ENCODE measurements at places on chromosomes 13 and 19.
A peak's percentile ranks its signal among the peaks of the same experiment; 100 is the strongest.

DNA sequence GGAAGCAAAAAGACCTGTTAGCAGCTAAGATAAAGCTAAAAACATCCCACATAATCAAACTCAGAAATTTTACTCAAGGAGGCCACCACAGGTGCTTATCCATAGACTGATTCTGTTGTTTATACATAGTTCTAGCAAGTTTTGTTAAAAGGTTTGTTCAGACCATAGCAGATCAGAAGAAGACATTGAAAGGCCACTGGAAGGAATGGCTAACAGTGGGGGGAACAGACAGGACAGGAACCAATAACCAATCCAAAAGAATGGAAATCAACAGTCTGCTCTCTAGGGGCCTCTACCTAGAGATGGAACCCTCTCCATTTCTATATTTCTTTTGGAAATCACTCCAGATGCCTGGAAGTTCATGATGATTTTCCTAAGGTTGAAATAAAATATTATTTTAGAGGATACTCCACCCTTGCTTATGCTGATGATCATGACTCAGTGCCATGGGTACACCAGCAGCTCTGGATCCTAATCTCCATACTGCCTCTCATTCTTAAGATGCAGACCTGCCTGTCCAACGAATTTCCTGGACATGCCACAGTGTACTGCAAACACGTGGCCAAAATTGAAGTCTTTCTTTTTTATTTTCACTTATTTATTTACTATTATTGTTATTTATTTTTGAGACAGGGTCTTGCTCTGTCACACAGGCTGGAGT is 260.0 kb downstream of the MYO16 start:
- no peak for DNase-seq

DNA sequence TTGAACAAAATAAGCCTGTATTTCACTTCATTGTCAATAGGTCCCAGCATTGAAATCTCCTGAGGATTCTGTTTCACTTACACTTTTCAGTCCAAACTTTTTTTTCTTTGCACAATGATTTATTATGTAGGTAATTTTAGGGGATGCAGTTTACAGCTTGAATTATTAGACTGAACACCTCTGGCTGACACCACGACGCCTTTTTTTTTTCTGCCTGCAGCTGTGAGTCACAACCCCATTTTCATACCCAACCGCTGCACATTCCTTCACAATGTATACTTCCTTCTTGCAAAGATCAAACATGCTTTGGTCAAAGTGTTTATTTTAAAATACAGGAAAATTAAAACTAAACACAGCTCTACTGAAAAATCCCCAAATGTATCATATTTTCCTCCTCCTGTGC is 11.4 kb downstream of the ZIC2 start:
- no peak for DNase-seq

DNA sequence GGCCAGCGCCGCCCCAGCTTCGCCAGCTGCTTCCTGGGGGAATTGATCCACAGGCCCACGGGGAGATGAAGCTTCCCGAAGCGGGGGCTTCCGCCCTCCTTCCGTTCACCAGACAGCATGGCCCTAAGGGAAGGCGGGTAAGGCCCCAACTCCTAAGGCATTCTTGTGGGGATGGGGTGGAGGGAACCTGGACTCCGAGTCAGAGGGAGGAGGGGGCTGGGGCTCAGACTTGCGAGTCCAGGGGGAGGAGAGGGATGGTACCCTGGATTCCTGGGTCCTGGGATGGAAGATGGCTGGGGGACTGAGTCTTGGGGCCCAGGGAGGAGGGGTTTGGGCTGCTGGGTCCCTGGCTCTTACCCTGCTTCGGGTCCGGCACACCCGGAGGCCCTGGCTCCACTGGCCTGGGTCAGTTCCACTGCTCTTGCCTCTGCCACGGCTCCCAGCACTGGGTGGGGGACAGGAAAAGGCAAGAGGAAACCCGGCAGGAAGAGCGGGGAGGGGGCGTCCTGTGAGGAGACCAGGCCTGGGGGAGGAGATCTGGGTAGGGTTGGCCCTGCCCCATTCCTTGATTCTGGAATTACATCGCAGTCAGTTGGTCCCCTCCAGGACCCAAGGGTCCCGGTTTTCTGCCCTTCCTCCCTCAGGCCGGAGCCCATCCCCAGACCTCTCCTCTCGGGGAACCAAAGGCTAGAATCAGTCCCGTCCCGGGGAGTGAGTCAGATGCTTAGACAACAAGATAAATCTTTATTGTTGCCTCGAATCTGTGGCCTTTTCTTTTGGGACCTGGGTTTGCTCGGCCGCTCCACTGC is at the start of gene RASIP1:
TSS of gene RASIP1 (minus strand) at position 447 of the 809 bp plus-strand sequence. CDS start at position 119, 328 bp downstream.
- DNase-seq, result no peak

- DNase-seq, result no peak
Observed at GRCh38 chr13:64417581-64417980, 2812.6 kb downstream of the PCDH9 start.

DNA sequence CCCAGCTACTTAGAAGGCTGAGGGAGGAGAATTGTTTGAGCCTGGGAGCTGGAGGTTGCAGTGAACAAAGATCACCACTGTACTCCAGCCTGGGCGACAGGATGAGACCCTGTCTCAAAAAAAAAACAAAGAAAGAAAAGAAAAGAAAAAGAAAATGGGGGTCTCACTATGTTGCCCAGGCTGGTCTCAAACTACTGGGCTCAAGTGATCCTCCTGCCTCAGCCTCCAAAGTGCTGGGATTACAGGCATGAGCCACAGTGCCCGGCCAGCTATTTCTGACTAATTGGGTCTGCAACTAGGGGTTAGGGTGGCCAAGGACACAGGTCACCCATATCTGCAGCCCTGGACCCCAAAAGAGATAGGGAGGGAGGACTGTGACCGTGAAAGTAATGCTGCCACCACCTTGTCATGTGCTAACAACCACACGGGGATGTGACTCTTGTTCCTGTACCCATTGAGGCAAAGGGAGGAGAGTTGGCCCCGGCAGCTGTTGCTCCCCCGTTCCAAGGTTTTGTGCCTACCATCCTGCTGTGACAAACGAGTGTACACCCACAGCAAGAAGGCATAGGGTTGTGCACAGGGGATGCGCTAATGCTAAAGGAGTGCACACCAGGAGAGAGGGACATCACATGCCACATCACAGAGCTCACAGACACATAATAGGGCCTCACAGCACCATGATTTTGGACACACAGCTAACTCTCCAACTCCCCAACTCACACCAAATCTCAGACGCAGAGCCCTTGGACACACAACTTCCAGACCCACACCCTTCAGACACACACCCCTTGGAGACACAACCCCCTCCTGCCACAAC is 619 bp downstream of the MEF2B start:
- DNase-seq, result no peak

DNA sequence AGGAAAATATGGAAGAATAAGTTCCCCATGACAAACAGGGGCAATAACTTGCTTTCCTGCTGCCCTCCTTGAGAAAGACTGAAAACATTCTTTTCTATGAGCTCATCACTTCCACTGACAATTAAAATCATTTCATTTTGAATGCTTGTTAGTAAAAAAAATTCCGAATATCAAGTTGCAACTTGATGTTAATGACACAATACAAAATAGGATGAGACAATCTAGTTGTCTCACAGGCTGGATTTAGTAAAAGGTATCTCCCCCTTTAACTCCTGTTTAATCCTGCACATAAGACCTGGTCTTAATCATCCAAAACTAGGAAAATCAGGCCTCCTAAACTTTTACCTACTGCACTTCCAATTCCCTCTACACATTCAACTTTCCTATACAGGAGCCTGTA is 24.7 kb downstream of the IRS2 start:
- DNase-seq, result peak; percentile 41

GRCh38 chr19:13012690-13013608 is 17.7 kb downstream of the NFIX start:
- DNase-seq, result no peak

DNA sequence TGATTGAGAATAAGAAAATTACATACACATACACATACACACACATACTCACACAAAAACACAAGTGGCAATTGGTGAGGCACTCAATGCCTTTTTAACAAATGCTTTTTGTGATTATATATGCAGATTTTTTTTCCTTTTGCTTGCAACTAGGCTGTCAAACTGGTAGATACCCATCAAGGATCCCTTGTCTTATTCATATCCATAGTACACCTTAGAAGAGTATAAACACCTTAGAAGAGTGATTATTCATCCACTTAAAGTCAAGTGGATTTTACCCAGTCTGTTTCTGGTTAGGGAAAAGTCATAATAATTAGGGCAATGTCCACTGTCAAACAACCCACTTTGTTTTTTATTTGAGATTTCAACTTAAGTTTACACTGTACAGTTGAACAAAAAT is 1773.4 kb upstream of the MIR17HG start:
- DNase-seq, result no peak

DNA sequence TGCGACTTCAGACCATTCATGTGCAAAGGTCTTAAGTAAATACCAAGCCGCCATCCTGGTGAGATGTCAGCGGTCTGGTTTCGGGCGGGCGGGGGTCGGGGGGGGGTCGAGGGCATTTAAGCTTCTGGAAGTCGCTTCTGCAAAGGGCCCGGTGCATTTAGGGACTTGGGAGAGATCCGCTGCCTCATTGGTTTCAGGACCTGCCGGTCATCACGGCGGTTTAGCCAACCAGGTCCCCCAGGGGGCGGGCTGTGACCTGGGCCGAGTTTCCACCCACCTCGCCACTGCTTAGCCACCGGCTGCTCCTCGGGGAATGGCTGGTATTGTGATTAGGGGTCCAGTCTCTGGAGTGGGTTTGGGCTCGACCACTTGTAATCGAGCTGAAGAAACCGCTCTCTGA is 7.8 kb downstream of the ANKLE1 start:
- no peak for DNase-seq

- DNase-seq, result no peak
Observed at GRCh38 chr13:97239306-97239705, 17.2 kb downstream of the MBNL2 start.

DNA sequence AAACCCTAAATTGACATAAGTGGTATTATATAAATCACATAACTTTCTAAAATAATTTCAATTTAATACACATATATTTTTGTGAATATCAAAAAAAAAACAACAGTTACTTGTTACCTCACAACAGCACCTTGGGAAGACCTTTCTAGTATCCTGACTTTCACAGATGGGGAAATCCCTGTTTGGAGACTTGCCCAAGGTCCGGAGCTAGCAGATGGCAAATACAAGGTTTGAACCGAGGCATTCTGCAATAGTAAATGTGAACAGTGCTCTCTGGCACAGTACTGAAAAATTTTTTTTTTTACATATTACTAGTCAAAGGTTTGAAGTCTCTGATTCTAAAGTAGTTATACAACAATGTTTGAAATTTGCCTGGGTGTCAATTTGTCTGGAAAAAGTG is 104.5 kb downstream of the SUCLA2 start:
- DNase-seq, result no peak

- DNase-seq, result peak; percentile 72
Observed at GRCh38 chr19:16829010-16829821, at the start of gene SIN3B. SIN3B (plus strand) TSS chr19:16829398; CDS start chr19:16829421, 23 bp downstream.

DNA sequence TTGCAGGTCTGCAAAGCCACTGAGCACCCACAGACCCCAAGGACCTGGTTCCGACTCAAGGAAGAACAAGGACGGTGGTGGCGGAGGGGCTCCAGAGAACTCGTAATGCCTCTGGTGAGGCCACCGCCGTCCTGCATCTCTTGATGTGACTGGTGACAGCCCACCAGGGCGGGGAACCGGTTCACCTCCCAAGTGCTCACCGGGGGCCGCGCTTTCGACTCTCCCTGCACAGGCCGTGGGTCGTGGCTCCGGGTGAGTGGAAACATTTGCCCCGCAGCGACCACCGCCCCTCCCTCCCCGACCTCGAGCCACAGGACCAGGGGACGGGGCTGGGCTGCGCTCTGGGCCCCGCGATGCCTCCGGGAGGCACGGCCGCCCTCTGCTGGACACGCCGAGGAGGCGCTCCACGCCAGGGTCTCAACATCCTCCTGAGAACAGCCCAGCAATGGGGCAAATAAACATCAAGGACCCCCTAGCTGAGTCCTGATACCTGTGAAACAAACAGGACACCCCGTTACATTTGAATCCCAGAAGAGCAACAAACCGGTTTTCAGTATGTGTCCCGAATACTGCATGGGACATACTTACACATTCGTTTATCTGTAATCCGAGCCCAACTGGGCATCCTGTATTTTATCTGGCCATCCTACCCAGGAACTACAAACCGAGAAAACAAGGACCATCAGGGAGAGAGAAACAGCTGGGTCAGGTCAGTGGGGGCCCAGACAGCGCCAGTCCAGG is 3.9 kb upstream of the PLPP2 start:
- no peak for DNase-seq

- DNase-seq, result no peak
Observed at GRCh38 chr19:2717638-2718541, 3.3 kb downstream of the DIRAS1 start.

GRCh38 chr19:56995303-56995702 is 124.5 kb upstream of the USP29 start:
- no peak for DNase-seq

DNA sequence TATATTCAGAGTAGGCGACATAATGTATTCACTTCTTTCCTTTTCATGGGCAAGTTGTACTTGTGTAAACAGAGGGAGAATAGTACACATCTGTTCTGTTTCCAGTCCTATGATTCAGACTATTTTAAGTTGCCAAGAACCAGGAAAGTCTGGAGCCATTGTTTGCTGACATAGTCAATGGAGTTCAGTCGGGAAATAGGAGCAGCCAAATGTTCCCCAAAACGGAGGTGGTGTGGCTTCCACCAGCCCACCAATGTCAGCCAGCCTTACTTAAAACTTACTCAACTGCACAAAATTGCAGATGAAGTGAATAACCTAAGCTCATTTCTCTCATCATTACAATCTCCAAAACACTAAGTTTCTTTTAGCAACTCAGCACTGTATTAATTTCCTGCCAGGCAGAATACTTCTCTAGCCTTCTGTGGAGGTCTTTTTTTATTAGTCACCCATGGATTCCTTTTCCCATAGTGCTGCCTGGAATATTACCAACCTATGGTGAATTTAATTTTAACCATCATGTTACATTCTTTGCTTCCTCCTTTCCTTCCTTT is 22.3 kb upstream of the CSNK1A1L start:
- no peak for DNase-seq

DNA sequence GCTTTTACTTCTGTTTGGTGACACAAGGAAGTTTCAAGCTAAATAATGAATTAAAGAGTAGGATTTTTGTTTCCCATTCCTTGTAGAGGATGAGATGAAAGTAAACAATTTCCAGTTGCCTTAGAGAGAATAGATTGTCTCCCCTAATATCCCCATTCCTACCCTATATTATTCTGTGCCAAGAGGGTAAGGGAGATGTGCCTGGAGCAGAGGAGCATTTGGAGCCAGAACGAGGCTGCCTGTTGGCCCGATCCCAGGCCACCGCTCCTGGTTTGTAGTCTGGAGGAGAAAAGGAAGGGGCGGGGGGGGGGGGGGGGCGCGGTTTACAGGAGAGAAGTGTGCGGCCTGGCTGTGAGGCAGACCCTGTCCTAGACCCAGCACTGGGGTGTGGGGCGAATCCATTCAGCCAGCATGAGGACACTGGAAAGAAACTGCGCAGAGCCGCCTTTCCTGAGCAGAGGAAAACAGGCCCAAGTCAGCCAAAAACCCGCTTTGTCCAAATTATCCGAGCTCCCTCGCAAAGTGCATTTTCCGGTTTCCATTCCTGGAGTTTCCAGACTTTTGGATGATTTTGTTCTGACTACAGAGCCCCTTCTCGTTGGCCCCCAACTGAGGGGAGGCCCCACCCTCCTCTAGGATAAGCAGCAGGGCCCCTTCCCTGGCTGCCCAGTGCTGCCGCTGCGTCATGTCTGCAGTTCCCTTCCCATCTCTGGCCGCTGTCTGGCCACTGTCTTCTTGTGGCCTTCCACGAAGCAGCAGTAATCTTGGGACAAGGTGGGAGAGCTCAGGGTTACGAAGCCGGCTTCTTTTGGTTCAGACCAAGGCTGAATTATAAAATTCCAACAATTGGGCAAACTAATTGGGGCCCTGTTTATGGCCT is 23.0 kb downstream of the NFIX start:
- no peak for DNase-seq

Measured in keratinocyte (primary cell).